ENCODE measurements at places on chromosomes 11 and 22.
A peak's percentile ranks its signal among the peaks of the same experiment; 100 is the strongest.

DNA sequence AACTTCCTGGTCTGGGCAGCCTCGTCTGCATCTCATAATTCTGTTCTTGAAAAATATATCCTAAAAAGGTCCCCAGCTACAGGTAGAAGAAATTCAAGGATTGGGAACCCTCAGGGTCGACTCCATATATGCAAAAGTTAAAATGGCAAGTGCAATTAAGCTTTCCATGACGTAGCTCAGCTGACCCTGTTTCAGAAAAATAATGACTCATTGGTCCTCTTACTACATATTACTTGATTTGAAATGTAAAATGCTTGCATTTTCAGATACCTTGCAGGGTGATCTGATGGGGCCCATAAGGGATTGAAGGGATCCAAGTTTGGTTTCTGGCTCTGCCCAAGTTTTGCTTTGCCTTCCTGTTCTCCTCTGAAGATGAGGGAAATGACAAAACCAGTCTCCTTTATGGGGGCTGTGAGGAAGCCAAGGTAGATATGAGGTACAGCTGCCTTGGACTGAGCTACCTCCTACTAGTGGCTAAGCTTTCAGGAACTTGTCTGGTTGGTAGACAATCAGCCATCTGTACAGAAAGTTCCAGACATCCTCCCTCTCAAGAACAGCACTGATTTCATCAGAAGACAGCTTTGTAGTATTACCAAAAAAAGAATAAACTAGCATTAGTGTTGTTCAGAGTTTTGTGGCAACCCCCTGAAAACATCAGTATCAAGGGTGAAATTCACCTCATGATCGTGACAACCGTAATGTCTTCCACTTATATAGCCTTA lies 177.3 kb downstream of the DBX1 start:
- no peak for DNase-seq

DNA sequence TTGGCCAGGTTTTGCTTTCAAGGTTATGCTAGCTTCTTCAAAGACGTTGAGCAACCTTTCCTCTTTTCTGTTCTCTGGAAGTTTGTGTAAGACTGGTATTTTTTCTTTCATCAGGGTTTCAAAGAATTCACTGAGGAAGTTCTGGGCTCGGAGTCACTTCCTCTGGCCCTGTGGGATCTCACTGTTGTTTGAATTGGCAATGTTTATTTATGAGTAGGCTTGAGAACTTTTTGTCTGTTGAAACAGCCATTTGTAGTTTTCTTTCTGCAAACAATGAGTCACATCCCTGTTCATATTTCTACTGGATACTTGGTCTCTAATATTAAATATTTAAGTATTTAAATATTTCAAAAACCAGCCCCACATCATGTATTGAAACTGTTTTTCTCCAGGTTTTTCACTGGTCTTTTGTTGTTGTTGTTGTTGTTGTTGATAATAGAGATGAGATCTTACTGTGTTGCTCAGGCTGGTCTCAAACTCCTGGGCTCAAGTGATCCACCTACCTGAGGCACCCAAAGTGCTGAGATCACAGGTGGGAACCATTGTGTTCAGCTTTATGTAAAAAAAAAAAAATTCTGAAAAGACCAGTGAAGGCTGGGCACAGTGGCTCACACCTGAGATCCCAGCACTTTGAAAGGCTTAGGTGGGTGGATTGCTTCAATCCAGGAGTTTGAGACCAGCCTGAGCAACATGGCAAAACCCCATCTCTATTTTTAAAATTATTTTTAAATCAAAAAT lies 26.9 kb downstream of the SUSD2 start:
- DNase-seq, result peak; percentile 90

GRCh38 chr11:21810650-21811049 lies 382.2 kb upstream of the ANO5 start:
- no peak for DNase-seq

GRCh38 chr11:42179216-42179615 lies 719.8 kb upstream of the LRRC4C start:
- DNase-seq, result no peak

DNA sequence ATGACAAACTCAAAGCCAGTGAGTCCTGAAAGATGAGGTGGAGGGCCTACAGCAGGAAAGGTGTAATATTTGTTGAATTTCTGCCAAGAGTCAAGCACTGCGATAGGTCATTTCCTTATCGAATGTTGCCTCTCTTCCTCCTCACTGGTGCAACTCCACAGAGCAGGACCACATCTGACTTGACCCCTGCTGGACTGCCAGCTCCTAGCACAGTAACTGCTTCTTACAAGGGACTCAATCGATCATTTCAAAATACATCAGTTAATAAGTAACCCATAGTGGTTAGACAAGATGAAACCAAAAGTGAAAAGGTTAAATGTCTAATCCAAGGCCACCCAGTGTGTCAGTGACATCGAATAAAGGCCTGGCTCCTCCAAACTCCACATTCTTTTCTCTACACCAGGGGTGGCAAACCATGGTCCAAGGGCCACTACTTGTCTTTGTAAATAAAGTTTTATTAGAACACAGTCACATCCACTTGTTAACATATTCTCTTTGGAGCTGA lies 98.5 kb upstream of the CSNK2A3 start:
- DNase-seq, result no peak

GRCh38 chr11:117796456-117796871 lies 552 bp downstream of the DSCAML1 start:
- DNase-seq, result no peak

GRCh38 chr22:31088233-31088986 lies 7.3 kb downstream of the SMTN start:
- no peak for DNase-seq

GRCh38 chr11:119650251-119650650 lies 78.7 kb downstream of the NECTIN1 start:
- no peak for DNase-seq

DNA sequence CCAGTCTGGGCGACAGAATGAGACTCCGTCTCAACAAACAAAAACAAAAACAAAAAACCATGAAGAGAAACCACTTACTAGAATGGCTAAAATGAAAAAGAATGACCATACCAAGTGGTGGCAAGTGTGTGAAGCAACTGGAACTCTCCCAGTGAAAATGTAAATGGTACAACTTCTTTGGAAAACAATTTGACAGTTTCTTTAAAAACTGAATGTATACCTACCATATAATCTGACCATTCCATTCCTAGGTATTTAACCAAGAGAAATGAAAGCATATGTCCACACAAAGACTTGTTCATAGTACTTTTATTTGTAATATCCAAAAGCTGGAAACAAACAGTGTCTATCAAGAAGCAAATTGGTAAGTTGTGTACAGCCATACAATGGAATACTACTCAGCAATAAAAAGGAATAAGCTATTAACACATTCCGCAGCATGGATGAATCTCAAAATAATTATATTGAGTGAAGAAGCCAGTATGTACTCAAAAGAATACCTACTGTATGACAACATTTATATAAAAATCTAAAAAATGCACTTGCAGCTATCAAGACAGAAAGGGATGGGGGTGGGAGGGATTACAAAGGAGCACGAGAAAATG lies 27.7 kb downstream of the DGCR2 start:
- DNase-seq, result no peak

- no peak for DNase-seq
Measured at GRCh38 chr22:40449676-40450035, 79.3 kb downstream of the SGSM3 start.

DNA sequence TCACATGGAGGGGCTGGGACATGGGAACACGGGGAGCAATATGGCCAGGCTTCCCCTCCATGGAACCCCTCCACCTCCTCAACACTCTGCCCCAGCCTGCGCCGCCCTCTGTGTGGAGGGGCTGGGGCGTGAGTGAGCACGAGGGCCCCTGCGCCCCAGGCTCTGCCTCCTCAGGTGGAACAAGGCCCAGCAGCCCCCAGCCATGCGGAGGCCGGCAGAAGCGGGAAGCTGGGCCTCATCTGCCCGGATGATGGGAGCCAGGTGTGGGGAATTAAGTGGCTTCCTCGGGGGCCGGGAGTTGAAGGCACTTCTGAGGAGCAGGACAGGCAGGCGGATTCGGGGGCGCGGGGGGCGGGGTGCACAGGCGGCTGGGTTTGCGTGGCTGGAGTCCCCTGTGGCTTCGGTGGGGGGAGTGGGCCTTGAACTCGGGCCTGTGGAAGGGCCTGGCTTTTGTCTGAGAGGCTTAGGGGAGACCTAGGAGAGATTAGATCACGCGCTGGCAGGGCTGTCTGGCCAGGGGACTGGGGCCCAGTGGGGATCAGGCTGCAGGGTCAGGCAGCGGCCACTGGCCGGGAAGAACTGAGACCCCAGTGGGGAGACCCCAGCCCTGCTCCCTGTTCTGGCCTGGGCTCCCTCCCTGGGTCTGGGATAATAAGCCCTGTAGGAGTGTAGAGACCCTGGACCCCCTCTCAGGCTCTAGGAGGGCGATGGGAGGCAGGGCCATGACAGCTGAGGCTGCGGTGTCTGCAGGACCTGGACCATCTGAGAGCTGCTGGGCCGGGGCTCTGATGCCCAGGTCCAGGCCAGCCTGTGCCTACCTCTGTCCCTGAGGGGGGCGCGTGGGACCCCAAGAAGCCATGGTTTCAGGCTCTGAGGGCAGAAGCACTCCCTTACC lies 13.3 kb downstream of the PRR33 start:
- DNase-seq, result no peak

DNA sequence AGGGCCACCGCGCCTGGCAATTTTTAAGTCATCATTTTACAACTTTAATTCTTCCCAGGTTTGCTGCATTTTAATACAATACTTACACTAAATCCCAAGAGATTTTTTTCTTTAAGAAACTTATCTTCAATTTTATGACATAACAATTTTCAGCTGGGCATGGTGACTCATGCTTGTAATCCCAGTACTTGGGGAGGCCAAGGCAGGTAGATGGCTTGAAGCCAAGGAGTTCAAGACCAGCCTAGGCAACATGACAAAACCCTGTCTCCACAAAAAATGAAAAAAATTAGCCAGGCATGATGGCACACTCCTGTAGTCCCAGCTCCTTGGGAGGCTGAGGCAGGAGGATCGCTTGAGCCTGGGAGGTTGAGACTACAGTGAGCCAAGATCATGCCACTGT lies 38.8 kb downstream of the CLDN25 start:
- no peak for DNase-seq

GRCh38 chr22:29581799-29582198 lies 886 bp upstream of the NIPSNAP1 start:
- no peak for DNase-seq

- no peak for DNase-seq
Measured at GRCh38 chr22:46517255-46517761, 20.1 kb downstream of the CELSR1 start.

DNA sequence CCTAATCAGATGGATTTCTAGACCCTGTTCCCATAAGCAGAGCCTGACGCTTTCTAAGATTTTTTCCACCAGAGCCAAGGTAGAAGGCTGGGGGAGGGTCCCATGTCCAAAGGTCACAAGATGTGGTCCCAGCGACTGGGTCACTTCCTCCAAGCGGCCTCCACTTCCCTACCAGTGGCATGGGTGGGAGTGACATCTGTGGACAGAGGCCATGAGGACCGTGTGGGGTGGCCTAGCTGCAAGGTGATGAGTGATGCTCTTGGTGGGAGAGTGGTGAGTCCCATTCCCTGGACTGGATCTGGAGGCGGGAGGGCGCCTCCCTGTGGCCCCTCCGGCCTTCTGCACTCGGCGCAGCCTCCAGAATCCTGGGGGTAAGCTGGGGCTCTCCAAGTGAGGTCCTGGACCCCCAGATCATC lies 32.4 kb upstream of the PRR5 start:
- no peak for DNase-seq

DNA sequence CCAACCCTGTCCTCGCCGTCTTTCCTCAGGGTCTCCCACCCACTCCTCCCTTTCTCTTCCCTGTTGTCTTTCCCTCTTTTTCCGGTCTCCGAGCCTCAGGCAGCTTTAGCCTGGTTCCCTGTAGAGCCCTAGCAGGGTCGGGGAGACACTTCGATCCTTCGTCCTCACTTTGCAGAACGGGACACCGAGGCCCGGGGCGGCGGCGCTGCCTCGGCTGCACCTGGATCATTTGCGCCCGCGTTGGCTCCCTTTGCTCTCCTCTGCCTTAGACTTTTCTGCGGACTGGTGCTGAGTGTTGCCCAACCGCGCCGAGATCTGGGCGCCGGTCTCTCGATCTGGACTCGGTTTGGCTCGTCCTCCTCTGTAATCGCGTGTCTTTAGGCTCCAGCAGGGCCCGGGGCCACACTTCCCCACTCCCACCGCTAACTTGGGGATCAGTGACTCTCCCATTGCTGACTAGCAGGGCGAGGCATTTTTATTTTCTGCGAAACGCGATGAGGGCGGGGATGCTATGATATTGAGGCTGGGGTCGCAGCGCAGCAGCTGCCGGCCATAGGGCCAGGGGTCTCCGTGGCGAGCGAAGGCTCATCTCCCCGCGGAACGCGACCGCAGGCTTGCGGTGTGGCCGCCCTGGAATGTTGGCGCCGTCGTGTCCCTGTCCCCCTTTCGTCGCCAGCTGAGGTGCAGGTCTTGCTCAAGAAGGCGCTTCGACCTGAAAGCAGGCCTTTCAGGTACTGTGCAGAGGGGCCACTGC lies 1.6 kb upstream of the E2F8 start:
- DNase-seq, result no peak

GRCh38 chr11:113546757-113547507 lies 71.7 kb upstream of the DRD2 start:
- DNase-seq, result peak; percentile 23

DNA sequence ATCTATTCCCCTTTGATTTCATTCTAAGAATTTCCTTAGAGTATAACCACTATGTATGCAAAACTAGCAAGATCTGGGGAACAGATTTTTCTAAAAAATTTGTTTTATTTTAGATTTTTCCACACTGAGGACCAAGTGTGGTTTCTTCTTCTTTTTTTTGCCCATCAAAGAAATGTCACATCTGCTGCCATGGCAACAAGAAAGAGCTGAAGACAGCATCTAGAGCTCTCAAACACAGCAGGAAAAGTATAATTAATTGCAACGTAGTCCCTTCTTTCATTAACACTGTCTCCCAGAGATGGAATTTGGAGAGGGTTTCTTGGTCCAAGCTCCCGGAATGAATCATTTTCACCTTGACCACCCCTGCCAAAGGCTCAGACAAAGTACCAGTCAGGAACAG lies 256.7 kb upstream of the CCDC90B start:
- no peak for DNase-seq

DNA sequence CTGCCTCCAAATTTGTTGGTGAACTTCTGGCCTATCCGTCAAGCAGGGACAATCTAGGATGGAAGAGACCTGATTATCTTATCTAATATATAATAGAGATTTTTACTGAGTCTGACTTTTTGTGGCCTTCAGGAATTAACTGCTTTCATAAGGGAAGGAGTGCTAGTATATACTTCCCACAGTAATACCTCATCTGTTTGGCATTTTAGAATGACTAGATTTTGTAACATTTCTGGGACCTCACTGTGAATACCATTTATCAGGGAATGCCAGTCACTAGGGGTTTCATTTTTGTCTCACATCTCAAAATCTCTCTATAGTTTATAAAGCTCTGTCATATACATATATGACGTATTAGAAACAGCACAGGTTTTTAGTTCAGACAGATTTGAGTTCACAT lies 114.3 kb downstream of the INSC start:
- no peak for DNase-seq

DNA sequence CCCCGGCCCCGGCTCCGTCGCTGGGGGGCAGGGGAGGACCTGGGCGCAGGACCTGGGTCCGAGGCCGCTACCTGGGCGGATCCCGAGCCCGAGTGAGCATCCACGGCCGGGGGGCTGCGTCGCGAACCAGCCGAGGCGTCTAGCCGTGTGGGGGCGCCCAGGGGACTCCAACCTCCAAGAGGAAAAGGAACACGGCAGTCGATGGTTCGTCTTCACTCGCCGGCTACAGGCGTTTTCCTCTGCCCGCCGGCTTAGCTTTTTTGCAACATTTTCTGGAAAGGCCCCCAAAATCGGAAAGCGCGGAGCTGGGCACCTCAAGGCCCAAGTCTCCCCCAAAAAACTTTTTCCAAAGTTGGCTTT lies 666 bp downstream of the PDGFB start:
- DNase-seq, result no peak

Measured in smooth muscle cell of the brain vasculature (primary cell).